ENCODE measurements at places on chromosomes 4 and X.

GRCh38 chr4:2804973-2805501 is 12.2 kb downstream of the SH3BP2 start:
- no peak for DNase-seq

DNA sequence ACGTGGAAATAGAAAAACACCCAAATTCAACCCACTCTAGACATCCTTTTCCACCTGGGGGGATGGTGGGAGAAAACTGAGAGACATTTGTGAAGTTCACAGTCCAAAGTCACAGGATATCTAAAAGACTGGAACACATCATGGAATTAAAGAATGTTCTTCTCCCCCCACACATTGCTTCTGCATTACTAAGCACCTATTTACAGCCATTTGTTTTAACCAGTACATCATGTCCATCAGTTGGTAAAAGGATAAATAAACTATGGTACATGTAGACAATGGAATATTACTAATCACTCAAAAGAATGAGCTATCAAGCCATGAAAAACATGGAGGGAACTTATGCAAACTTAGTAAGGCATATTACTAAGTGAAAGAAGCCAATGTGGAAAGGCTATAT is 185.5 kb upstream of the ANXA10 start:
- DNase-seq = no peak

- DNase-seq = no peak
These were observed 48.6 kb upstream of the NAP1L5 start for GRCh38 chr4:88746206-88746605.

- no peak for DNase-seq
These were observed 447.3 kb downstream of the C4orf33 start for GRCh38 chr4:129543299-129543698.

GRCh38 chr4:65893957-65894755 is 223.9 kb upstream of the EPHA5 start:
- DNase-seq = no peak

DNA sequence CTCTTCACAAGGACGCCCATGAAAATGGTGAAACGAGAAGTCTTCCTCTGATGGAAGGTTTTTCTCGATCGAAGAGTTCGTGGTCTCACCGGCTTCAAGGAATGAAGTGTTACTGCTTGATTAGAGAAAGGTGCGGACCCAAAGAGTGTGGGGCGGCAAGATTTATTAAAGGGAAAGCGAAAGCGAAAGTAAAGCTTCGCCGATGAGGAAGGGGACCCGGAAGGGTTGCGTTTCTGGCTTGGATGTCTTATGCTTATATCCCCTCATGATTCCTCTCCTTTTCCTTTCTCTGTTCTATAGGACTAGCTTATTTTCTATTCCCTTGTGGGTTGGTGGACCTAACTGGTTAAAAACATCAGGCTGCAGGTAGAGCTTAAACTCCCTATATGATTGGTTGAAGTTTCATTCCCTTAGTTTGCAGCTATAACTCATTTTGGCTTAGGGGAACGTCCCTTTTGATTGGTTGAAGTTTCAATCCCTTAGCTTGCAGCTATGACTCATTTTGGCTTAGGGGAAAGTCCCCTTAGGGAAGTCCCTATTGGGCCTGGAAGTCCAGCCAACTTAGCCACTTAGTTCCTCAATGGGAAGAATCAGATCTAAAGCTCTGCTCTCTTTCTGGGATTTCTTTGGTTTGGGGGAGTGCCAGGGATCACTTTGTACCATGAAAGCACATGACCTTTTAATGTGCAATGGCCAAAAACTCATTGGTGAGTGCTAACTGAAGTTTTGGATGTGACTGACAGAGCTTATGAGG is 1025.0 kb upstream of the PCDH10 start:
- DNase-seq = peak; percentile 20

GRCh38 chr4:47374477-47374876 is 89.0 kb downstream of the COMMD8 start:
- DNase-seq = no peak

DNA sequence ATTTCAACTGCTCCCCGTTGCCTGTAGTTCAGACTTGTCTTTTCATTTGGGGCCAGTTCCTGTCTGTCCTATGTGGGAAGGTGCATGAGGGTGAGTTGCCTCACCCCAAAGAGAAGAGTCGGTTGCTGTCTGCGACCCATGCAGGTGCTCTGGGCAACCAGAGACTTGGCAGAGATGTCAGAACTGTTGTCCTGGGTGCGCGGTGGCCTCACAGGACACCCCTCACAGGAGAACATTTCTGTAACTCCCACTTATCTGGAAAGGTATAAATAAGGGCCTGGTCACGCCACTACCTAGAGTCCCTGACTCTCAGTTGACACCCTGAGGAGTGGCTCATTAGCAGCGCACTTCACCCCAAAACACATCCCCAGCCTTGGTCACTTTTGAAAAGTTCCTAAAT is 9.7 kb upstream of the NAT8L start:
- DNase-seq = no peak

DNA sequence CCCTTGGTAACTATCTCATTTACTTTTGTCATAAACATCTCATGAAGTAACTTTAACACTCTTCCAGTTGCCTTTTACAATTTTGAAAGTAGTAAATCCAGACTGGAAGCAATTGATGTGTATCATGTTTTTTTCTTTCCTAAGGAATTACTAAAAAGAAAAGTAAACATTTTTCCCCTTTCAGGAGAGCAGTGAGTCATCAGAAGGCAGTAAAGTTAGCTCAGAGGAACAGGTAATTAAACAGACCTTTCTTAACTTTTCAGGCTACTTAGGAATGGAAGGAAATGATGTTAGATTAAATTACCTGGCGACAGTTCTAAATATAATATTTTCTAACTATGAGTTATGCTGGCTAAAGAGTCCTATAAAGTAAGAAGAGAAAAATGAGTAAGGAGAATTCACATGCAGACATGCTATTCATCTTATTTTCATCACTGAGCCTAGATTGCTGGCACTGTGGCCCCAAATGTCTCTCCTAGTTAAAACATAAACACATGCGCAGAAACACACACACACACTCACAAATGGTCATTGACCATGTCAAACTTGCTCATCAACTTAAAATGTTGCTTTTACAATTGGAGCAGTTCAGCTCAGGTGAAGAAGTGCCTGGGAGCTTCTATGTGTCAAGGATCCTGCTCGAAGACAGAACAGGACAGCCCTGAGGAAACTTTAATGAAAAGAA is 9.3 kb downstream of the DMP1 start:
- no peak for DNase-seq

Data from inflammatory macrophage treated with lipopolysaccharide for 1 hour (primary cell).